ENCODE measurements at places on chromosomes 2 and 18. TPM values are rescaled to one million over a fixed set of nuclear protein-coding genes. Genes with fewer than 3 reads are reported as not detected.

Gene ZNF385B
- not detected for total RNA-seq

Gene SALL3
- total RNA-seq: not detected

Gene CPO
- total RNA-seq: not detected

DNA sequence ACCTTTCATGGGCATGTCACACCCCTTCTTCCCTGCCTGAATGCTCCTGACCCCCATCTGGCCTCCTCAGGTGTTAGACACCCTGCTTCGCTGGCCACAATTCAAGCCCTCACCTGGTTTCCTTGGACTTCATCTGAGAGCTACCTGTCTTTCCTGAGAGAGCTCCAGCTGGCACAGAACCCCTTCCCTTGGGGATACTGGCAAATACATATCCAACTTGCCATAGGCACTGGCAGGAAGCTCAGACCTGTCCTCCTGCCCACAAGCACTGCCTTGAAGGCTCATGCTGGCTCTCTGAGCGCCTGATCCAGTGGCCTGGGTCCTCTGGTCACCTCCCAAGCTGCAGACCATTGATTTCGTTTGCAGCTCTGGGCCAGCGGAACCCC is 74.1 kb upstream of the MAP4K3 start:
- H3K4me3 ChIP-seq: no peak overlapping the region
- no peak overlapping the region for H3K27ac ChIP-seq
- no peaks in the 10 kb centered on the region for H3K36me3 ChIP-seq
- H3K4me1 ChIP-seq: peaks cover 35% of the 10 kb centered on the region
- H3K27me3 ChIP-seq: no peaks in the 10 kb centered on the region

Measured in SJSA1 (cell line).